Type B pancreatic cell (in vitro differentiated cells): ENCODE measurements at places on chromosomes 1 and 21.
A peak's percentile ranks its signal among the peaks of the same experiment; 100 is the strongest.

DNA sequence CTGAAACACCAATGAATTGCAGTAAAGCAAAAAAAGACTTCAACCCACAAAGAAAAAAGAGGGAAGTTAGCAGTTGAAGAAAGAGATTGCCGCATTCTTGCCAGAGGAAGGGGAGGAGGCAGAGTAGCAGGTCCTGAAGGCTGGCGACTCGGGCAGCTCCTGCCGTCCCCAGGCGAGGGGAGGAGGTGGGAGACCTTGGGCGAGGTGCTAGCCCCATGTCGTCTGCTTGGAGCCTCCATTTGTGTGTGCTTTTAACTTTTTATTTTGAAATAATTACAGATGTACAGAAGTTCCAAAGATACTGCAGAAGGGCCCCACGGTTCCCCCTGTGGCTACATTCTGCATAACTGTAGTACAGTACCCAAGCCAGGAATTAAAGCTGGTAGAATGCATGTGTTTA, 6.7 kb downstream of the TRPM2 start:
- no peak for DNase-seq

DNA sequence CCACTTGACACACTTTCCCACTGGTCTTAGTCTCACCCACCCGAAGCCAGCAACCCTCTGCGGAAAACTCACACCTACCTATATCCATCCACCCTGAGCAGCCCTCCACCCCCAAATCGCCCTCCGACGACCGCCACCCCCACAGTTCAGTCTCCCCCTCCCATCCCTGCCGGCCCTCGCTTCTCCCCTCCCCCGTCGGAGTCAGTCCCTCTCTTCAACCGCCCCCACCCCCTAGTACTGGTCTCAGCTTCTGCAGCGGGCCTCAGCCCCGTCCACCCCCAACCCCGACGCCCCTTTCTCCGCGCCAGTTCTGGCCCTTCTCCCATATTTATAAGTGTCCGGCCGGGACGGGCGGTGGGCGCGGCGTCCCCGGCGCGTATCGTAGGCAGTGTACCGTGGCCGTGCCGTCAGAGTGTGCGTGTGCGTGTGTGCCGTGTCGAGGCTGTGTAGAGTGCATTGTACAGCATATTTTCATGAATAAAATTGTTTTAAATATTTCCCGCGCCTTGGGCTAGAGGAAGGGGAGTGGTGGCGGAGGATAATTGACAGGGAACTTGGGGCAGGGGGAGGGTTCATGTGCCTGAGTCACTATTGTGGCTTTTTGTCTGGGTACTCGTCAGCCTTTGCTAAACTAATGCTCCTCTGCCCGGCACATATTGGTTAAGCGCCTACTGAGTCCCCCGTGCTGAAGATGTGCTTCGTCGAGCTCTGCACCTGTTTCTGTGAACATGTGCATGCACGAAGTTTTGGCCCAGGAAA, 22.0 kb downstream of the FOXO6 start:
- DNase-seq = no peak

GRCh38 chr1:187909382-187909781, 1080.6 kb downstream of the PLA2G4A start:
- no peak for DNase-seq

GRCh38 chr1:53061859-53062707, at the start of gene PODN:
TSS of gene PODN (plus strand) at chr1:53062213. CDS start at chr1:53069856, 7,643 bp downstream.
- peak; percentile 75 for DNase-seq

GRCh38 chr1:97042551-97042950, 321.0 kb downstream of the PTBP2 start:
- DNase-seq = no peak

DNA sequence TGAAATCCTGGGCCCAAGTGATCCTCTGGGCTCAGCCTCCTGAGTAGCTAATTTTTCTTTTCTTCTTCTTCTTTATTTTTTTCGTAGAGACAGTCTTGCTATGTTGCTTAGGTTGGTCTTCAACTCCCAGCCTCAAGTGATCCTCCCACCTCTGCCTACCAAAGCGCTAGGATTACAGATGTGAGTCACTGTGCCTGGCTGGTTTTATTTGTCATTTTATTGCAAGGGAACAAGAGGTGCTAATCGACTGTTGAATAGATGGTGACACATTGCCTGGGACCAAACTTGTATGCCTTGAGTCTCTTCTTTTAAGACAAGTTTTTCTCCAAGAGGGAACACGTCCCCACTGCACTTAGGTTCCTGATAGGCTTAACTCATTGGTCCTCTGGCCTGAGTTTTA, 20.0 kb upstream of the KLHDC8A start:
- no peak for DNase-seq
